ENCODE measurements at places on chromosomes 12 and 14. TPM values are rescaled to one million over a fixed set of nuclear protein-coding genes. Genes with fewer than 3 reads are reported as not detected.

GSC gene
- total RNA-seq, result not detected

AICDA gene
- 6.3 TPM for total RNA-seq

IAPP gene
- total RNA-seq, result not detected

DNA sequence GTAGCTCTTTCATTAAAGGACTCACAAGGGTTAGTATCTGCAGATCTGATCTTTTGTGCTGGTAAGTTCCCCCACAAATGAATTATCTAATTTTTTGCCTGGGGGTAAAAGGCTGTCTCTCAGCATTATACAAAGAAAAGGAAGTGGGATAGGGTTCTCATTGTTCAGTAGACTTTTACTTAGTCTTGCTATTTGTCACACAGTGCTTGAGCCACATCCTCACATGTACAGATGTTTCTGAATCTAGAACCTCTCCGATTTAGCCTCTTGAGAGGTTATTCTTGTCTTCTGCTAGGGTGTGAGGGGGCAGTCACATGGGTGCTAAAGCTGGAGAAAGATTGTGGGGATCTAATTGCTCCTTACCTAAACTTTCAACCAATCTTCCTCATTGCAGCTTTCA lies 93.0 kb downstream of the SLC41A2 start:
- no peaks in the 10 kb centered on the region for H3K27me3 ChIP-seq
- no peak overlapping the region for H3K4me3 ChIP-seq
- H3K4me1 ChIP-seq, result no peaks in the 10 kb centered on the region
- H3K27ac ChIP-seq, result no peak overlapping the region

GRCh38 chr12:109831365-109831764 lies 1.8 kb downstream of the TRPV4 start:
- H3K27ac ChIP-seq, result no peak overlapping the region
- H3K4me3 ChIP-seq, result no peak overlapping the region
- no peaks in the 10 kb centered on the region for H3K4me1 ChIP-seq
- DNase-seq, result no peak
- no peaks in the 10 kb centered on the region for H3K36me3 ChIP-seq
